ENCODE measurements at places on chromosomes 5 and 9.
A peak's percentile ranks its signal among the peaks of the same experiment; 100 is the strongest.

- no peaks in the 10 kb centered on the region for H3K36me3 ChIP-seq
- no peaks in the 10 kb centered on the region for H3K4me1 ChIP-seq
- H3K27ac ChIP-seq = no peak overlapping the region
- peaks cover 24% of the 10 kb centered on the region for H3K27me3 ChIP-seq
Observed at GRCh38 chr5:122077366-122078115, 518 bp downstream of the LOX start.

DNA sequence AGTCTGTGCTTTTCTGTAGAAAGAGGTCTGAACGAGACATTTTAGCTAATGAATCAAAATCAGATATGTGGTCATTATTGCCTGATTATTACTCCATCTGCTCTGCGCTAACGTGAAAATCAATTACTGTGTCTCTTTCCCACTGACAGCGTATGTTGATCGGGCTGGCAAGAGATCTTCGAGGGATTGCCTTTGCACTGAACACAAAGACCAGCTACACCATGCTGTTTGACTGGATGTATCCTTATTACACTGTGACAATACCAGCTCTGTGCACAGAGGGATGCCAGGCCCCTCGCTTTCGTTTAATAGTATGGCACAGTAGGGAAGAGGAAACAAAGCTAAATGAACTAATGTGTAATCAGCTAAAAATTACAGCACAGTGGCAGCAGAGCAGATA is 103.7 kb upstream of the TLX3 start:
- H3K27me3 ChIP-seq = no peaks in the 10 kb centered on the region
- DNase-seq = no peak
- no peaks in the 10 kb centered on the region for H3K4me1 ChIP-seq
- no peak overlapping the region for H3K4me3 ChIP-seq
- H3K27ac ChIP-seq = no peak overlapping the region

DNA sequence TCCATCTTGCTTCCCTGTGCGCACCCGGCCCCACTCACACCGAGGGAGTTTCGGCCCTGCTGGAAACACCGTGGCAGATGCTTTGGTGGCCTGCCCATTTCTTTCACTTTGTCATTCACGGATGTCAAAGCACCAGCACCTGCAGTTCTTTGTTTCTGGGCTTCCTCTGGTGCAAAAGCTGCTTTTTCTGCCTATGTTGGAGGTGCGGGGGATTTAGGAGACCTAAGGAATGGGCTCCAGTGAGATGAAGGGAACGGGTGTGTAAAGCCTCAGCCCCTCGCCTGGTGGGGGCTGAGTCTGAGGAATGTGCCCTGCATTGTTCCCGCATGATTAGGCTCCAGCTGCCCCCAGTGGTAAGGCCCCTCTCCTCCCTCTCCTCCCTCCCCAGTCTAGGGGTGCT is 62.3 kb downstream of the THBS4 start:
- H3K27me3 ChIP-seq = no peaks in the 10 kb centered on the region
- no peaks in the 10 kb centered on the region for H3K36me3 ChIP-seq
- peaks cover 31% of the 10 kb centered on the region for H3K4me1 ChIP-seq
- H3K27ac ChIP-seq = no peak overlapping the region
- no peak overlapping the region for H3K4me3 ChIP-seq

DNA sequence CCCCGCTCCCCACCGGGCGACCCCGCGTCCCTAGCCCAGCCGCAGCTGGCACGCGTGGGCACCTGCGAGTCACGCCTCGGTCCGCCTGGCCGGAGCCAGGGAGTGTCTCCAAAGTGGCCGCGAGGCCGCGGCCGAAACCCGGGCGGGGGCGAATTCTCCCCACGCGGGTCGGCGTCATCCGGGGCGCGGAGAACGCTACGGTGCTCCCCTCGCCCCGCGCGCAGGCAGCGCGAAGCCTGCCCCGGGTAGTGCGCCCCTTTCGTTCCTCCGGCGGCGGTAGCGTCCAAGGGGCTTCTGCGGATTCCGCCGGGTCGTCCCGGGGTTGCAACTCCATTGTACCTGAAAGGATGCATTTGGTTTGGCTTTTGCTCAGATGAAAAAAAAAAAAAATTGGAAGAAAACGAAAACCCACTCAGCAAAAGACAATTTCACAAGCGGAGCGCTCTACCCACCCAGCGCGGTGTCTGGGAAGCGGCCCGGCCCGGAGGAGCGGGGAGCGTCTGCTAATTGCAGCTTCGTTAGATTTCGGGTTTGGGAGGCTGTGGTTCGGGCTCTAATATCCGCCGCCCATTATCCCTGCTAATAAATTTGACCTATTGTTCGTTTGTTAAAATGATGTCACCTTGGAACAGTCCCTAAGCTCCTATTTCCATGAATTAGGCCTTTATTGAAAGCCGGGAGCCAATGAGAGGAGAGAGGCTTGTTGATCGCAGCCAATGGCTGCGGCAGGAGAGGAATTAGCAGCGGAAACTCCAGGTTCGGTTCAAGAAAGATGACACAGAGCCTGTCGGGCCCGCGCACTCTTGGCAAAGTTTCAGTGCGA is at the start of gene TLX3:
Gene TLX3 (plus strand): TSS at position 796 of the 823 bp plus-strand sequence. CDS start 118 bp downstream, outside the sequence.
- peak within 1 kb of the TSS; percentile 5 for H3K4me3 ChIP-seq
- H3K36me3 ChIP-seq = no peaks in the 10 kb centered on the region
- H3K27ac ChIP-seq = no peak within 1 kb of the TSS

- H3K4me3 ChIP-seq = no peak overlapping the region
- H3K27ac ChIP-seq = no peak overlapping the region
- H3K27me3 ChIP-seq = no peaks in the 10 kb centered on the region
Observed at GRCh38 chr5:131794586-131794985, 2.2 kb downstream of the FNIP1 start.

- no peaks in the 10 kb centered on the region for H3K27me3 ChIP-seq
- no peak overlapping the region for H3K27ac ChIP-seq
Observed at GRCh38 chr9:68996462-68996861, 17.5 kb downstream of the PRKACG start.

DNA sequence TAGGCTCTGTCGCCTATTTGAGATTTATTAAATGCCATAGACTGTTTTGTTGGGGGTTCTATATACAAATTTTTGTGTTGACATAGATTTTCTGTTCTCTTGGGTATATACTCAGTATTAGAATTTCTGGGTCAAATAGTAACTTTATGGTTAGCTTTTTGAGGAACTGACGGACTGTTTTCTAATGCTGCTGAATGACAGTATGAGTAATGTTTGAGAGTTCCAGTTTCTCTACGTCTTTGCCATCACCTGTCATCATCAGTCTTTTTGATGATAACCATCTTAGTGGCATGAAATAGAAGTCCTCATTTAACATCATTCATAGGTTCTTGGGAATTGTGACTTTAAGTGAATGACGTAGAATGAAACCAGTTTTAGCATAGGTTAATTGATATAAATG is 60.1 kb downstream of the CCDC171 start:
- no peaks in the 10 kb centered on the region for H3K27me3 ChIP-seq
- no peak for DNase-seq
- no peaks in the 10 kb centered on the region for H3K36me3 ChIP-seq
- H3K4me3 ChIP-seq = no peak overlapping the region
